ENCODE measurements at places on chromosomes 1 and 21.

- DNase-seq, result no peak
Observed at GRCh38 chr1:234310460-234310817, 62.8 kb upstream of the COA6 start.

- no peak for DNase-seq
Observed at GRCh38 chr21:42475036-42475435, 21.0 kb downstream of the RSPH1 start.

GRCh38 chr21:32494934-32495709 is 82.6 kb downstream of the EVA1C start:
- no peak for DNase-seq

- no peak for DNase-seq
Observed at GRCh38 chr21:20013851-20014250, 984.4 kb upstream of the NCAM2 start.

- no peak for DNase-seq
Observed at GRCh38 chr21:43873673-43874072, 8.7 kb downstream of the AGPAT3 start.

- DNase-seq, result no peak
Observed at GRCh38 chr1:3004285-3005205, 16.7 kb upstream of the ACTRT2 start.

- DNase-seq, result no peak
Observed at GRCh38 chr1:111454859-111455641, 5.8 kb downstream of the ATP5PB start.

DNA sequence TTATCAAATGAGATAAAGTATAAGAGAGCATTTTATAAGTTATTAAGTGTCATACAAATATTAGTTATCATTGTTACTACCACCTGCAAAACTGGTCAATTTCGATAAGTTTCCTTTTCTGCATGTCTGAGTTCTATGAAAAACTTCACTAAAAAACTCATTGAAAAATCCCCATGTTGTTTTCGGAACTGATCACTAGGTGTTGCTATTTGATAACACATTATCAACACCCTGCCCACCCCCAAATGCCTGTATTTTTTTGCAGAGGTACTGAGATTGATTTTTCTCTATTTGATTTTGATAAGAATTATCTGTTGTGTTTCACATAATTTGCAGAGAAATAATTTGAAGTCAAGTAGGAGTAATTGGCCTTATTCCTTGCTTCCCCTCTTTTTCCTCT is 22.1 kb upstream of the DISP1 start:
- no peak for DNase-seq

DNA sequence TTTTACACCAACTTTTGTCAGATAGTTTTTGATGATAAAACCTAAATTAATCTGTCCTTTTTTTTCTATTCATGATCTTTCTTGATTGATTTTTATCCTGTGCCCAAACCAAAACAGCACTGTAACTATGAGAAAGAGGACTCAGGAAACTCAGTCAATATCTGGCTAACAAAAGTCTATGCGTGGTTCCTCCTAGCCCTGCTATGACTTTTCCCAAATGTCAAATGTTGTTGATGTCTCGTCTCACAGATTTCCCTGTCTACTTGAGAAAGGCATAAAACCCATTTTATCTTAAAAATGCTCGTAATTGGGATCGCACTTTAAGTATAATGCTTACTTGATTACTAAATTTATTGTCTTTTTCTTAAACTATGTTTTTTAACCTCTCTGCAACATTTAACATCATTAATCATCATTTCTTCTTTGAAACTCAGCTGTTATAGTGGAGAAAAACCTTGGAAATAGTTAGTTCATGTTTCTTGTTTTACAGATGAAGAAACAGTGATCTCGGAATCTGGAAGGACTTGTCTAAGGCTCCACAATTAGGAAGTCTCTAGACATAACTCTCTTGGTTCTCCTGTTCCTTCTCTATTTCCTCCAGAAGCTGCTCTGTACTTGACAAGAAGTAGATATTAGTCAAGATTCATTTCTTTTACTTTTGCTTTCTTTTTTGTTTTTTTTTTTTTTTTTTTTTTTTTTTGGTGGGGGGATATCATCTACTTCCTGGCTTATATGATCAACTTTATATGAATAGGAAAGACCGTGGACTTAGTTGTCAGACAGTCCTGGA is 26.2 kb upstream of the PTPRC start:
- no peak for DNase-seq

DNA sequence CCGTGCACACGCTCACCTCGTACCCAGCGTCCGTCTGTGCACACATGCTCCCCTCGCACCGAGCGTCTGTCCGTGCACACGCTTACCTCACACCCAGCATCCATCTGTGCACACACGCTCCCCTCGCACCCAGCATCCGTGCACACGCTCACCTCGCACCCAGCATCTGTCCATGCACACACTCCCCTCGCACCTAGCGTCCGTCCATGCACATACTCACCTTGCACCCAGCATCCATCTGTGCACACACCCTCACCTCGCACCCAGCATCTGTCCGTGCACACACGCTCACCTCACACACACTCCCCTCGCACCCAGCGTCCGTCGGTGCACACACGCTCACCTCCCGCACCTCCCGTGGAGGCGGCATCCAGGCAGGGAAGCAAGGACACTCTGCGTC is 24.4 kb upstream of the COL18A1 start:
- DNase-seq, result no peak

GRCh38 chr1:40133312-40133665 is 27.9 kb upstream of the RLF start:
- DNase-seq, result no peak

DNA sequence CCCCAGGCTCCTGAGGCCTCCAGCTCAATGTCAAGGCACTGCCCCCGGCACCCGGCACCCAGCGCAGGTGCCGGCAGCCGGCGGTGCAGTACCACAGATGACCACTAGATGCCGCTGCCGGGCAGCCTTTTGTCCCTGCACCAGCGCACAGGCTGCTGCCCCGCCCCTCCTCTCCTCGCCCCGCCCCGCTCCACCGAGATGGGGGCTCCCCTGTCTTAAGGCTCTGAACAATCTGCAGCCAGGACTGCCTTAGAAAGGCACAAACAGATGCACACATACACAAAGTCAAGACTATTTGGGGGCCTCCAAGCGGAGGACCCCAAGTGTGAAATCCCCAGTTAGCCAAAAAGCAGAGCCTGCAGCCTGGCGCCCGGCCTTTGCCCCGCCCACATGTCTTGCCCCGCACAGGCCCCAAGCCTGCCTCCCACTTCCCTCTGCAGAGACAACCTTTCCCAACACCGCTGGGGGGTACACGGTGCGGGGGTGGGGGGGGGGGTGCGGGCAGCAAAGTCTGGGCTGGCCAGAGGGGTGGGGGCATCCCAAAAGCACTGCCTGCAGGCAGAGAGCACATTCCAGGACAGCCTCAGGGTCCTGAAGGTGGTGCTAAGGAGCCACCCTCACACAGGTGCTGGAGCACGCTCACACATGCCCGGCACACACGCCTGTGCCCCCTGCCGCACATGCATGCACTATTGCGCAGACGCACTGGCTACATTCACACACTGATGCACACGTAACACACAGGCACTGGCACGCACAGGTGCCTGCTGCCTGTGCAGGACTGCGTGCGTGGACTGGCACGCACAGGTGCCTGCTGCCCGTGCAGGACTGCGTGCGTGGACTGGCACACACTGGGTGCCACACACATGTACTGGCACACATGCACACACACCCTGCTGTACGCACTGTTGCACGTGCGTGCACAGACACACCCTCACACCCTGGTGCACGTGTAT is 37.1 kb downstream of the ARHGEF16 start:
- peak; percentile 95 for DNase-seq

GRCh38 chr1:232627645-232628334 is 2.1 kb downstream of the SIPA1L2 start:
- no peak for DNase-seq

GRCh38 chr1:68617942-68618341 is 121.1 kb upstream of the DEPDC1 start:
- no peak for DNase-seq

- no peak for DNase-seq
Observed at GRCh38 chr1:180094705-180095295, 59.9 kb upstream of the QSOX1 start.

GRCh38 chr1:20302108-20302471 is 11.4 kb downstream of the VWA5B1 start:
- DNase-seq, result no peak

DNA sequence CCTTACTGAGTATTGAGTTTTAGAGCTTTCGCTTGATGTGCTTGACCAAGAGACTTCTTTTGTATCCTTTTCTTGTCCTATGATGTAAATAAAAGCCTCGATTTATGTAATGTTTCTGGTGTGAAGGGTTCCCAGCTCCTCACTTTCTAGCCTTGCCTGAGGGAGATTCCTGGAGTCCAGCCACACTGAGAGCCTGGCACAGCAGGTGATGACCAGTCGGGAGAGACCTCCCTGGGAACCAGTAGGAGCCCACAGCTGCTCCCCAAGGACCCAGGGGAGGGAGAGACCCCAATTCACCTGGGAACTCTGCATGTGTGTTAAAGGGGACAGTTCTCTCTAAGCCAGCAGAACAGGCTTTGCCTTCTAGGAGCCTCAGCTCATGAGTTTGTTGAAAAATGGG is 8.9 kb downstream of the C1orf115 start:
- no peak for DNase-seq

- no peak for DNase-seq
Observed at GRCh38 chr1:63888984-63889383, 115.2 kb downstream of the ROR1 start.

- DNase-seq, result no peak
Observed at GRCh38 chr1:28412731-28413130, 43.2 kb downstream of the PHACTR4 start.

DNA sequence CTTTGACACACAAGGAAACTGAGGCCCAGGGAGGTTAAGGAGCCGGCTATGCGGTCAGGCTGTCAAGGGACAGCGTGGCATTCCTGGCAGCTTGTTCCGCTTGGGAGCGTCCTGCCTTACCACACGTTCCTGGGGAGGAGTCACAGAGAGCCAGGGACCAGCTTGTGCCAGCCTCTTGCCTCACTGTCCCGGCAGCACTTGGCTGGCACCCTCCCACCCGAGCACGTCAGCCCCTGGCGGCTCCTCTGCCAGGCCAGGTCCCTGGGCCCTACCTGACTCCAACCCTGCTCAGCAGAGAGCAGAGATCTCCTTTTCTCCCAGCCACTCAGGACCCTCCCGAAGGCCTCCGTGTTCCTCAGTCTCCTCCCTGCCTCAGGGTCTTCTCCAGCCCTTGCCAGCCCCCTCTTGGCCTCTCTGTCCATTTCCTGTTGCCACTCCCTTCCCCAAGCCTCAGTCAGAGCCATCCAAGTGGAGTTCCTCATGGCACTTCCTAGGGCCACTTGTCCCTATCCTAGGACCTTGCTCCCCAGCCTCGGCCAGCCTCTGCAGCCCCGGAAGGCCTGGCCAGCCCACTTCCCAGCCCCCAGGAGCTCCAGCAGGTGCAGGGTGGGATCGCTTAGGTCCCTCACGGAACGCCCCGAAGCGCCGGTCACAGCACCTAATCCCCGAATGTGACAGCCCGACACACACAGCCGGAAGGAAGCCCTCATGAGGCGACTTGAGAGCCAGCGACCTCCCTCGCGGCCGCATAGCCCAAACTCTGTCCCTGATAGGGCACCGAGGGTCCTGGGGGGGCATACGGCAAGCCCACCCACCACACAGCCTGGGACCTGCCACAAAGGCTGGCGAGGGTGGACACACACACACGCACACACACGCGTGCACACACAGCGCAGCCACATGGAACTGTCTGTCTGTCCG is 130.3 kb downstream of the CASZ1 start:
- DNase-seq, result no peak

- DNase-seq, result no peak
Observed at GRCh38 chr1:162680419-162681121, 48.3 kb downstream of the DDR2 start.

DNA sequence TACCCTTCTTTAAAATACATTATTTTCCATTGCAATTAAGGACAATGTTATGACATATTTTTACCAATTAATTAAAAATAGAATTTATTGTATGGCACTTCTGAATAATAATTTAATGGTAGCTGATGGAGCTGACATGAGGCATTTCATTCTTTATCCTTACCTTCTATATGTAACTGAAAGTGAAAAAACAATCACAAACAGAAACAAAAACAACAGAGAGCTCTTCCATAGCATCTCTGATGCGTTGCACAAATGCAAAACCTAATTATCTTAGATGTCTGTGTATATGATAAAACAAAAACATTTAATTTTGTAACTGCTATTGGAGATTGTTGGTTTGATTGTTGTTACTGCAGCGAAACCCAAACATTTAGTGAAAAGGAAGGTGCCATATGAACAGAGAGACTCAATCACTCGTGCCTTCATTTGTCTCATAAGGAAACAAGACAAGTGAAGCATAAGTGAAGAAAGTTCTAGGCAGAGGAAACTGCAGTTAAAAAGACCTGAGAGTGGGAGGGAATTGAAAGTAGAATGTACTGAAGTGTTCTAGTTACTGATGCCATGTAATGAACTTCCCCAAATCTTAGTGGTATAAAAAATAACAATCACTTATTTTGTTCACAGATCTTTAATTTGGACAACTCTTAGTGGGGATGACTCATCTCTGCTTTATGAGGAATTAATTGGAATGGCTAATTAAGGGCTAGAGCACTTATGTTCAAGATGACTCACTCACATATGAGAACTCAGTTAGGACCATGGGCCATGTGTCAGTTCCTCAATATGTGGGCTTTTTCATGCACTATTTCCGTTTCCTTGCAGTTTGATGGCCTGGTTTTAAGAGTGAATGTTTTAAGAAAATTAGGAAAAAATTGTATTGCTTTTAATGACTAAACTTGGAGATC is 245.0 kb upstream of the OLFM3 start:
- DNase-seq, result no peak

DNA sequence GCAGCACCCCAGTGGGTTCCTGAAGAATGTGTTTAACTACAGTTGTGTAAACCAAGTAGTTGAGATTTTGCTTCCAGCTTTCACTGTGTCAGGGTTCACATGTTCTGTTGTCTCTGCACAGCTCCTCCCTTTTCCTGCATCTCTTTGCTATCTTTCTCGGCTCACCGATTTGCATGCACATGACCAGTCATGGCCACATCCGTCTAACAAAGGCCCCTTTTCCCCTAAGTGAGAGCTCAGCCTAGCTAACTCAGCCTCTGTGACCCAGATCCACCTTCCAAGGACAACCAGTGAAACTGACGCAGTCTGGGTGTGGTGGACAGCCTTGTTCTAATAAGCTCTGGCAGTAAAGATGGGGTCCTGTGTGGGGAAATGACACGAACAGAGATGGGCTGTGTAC is 101.1 kb downstream of the ZP4 start:
- no peak for DNase-seq

GRCh38 chr1:246797597-246797996 is 73.4 kb downstream of the SCCPDH start:
- DNase-seq, result no peak

Data from GM12892 (cell line).